ENCODE measurements at places on chromosomes 4 and X.

- no peaks in the 10 kb centered on the region for H3K27me3 ChIP-seq
- H3K4me3 ChIP-seq: no peak overlapping the region
- H3K27ac ChIP-seq: peak overlapping the region; percentile 19
These were observed 2.3 kb upstream of the IRF2 start for GRCh38 chr4:184476695-184477094.

DNA sequence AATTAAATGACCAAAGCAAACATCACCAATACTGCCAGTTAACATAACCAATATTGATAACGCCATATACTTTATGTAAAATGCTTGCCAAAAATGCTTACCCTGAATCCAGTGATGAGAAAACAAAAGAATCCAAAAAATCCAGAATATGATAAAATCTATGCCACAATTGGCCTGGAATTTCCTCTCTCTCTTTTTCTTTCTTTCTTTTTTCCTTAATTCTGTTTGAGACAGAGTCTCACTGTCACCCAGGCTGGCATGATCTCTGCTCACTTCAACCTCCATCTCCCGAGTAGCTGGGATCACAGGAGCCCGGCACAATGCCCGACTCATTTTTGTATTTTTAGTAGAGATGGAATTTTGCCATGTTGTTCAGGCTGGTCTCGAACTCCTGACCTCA lies 9.8 kb upstream of the SLC7A11 start:
- no peaks in the 10 kb centered on the region for H3K27me3 ChIP-seq
- H3K36me3 ChIP-seq: no peaks in the 10 kb centered on the region
- H3K4me3 ChIP-seq: no peak overlapping the region

GRCh38 chr4:15374656-15375055 lies 53.2 kb upstream of the C1QTNF7 start:
- H3K4me3 ChIP-seq: no peak overlapping the region
- H3K27me3 ChIP-seq: no peaks in the 10 kb centered on the region
- H3K36me3 ChIP-seq: no peaks in the 10 kb centered on the region
- no peak for DNase-seq
- H3K27ac ChIP-seq: no peak overlapping the region

DNA sequence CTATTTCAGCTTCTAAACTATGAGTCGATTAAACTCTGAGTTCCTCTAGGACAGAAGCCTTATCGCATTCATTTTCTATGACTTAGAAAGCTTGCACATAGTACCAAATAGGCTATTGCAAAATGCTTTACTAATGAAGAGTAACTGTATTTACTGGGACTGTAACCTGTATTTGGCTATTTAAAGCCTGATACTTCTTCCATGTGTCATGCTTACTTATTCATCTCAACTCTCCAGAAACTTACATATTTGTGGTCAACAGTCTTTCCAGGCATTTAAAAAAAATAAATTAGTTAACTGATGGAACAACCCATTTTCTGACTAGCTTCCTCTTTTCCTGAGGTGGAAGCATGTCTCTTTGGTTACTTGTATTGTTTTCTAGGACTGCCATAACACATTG lies 467.9 kb downstream of the PCDH11X start:
- H3K4me1 ChIP-seq: no peaks in the 10 kb centered on the region
- no peak overlapping the region for H3K27ac ChIP-seq
- DNase-seq: no peak
- no peaks in the 10 kb centered on the region for H3K36me3 ChIP-seq
- no peak overlapping the region for H3K4me3 ChIP-seq

DNA sequence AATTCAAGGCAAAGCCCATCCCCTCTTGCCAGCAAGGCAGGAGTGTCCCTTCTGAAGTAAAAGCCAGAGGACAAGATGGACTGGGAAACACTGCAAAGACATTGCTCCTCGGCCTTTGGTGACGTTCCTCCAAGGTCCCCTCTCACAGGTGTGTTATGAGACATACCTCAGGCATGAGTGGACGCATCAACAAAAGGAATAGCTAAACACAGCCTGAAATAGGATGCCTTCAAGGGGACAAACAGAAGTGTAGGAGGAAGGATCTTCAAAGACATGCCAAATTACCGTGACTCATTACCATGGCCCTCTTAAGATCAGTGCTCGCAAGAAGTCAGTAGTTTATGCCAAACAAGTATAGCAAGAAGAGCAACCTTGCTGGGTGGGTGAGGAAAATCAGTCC lies 6.0 kb upstream of the IDS start:
- H3K4me1 ChIP-seq: peaks cover 5% of the 10 kb centered on the region
- no peak overlapping the region for H3K4me3 ChIP-seq
- no peak for DNase-seq

DNA sequence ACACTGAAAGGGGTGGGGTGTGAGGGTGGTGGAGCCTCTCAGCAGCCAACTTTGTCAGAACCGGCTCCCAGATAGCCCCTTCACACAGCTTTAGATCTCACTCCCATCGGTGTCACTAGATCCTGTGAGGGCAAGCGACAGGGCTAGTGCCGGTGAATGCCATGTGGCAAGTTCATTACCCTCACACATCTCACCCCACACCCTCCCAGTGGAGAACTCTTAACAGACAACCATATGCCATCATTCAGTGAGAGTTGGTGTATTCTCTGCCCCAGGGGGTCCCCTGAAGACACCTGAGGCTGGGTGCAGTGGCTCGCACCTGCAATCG lies 15.3 kb downstream of the SEPTIN6 start:
- peaks cover 5% of the 10 kb centered on the region for H3K4me1 ChIP-seq
- no peaks in the 10 kb centered on the region for H3K36me3 ChIP-seq
- no peak overlapping the region for H3K27ac ChIP-seq
- no peaks in the 10 kb centered on the region for H3K27me3 ChIP-seq

- no peak for DNase-seq
- no peaks in the 10 kb centered on the region for H3K4me1 ChIP-seq
- no peaks in the 10 kb centered on the region for H3K36me3 ChIP-seq
- no peaks in the 10 kb centered on the region for H3K27me3 ChIP-seq
- no peak overlapping the region for H3K4me3 ChIP-seq
These were observed 600 bp downstream of the POU3F4 start for GRCh38 chrX:83508526-83509253.

- H3K4me3 ChIP-seq: no peak overlapping the region
- H3K4me1 ChIP-seq: no peaks in the 10 kb centered on the region
- DNase-seq: no peak
- H3K36me3 ChIP-seq: no peaks in the 10 kb centered on the region
- no peaks in the 10 kb centered on the region for H3K27me3 ChIP-seq
These were observed 105.2 kb upstream of the STX18 start for GRCh38 chr4:4647041-4647440.

DNA sequence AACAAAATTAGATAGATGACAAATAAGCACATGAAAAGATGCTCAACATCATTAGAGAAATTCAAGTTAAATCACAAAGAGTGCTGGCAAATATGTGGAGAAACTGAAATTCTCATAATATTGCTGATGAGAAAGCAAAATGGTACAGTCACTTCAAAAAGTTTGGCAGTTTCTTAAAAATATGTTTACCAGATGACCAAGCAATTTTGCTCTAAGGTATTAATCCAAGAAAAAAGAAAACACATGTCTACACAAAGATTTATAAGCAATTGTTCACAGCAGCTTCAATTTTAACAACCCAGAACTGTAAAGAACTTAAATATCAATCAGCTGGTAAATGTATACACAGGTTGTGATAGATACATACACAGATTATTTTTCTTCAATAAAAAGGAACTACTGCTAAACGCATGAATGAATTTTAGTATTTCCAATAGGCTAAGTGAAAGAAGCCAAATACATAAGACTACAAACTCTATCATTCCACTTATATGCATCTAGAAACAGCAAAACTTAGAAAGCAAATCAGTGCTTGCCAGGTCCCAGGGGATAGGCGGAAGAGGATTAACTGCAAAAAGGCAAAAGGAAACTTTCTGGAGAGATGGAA lies 11.7 kb downstream of the OTUD4 start:
- no peak overlapping the region for H3K4me3 ChIP-seq
- no peak for DNase-seq
- no peak overlapping the region for H3K27ac ChIP-seq
- peaks cover 13% of the 10 kb centered on the region for H3K4me1 ChIP-seq

DNA sequence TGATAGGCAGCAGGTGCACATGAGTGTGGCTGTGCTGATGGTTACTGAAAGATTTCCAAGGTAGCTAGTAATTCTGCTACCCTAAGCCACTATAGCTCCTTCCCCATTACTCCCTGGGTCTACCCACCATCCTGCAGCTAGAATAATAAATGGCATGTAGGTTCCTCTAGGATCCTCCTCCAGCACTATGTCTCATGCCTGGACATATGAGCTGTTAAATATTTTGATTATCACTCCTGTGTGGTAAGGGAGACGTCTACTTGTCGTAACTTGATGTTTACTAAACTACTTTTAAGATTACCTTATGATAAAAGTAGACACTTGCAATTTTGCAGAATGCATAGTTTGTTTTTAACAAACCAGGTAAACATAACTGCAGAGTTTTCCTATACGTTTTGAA lies 35.5 kb downstream of the TET2 start:
- no peak for DNase-seq
- no peak overlapping the region for H3K4me3 ChIP-seq
- no peaks in the 10 kb centered on the region for H3K36me3 ChIP-seq
- peaks cover 31% of the 10 kb centered on the region for H3K4me1 ChIP-seq
- no peaks in the 10 kb centered on the region for H3K27me3 ChIP-seq

DNA sequence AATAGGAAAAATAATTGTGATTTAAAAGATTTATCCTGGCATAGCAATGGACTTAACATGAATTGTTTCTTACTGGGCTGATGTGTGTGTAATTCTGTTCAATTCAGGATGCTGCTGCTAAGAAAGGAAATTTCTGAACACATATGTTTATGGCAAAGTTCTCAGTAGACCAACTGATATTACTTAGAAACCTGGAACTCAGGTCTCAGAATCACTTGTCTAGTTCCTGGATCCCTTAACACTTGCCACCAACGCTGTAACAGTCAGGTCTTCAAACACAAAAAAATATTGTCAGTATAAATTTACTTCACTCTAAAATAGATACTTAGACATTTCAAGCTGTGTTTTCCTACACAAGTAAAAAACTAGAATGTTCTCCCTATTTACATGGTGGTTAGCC lies 5.5 kb downstream of the CASP3 start:
- peaks cover 2% of the 10 kb centered on the region for H3K36me3 ChIP-seq
- no peak overlapping the region for H3K27ac ChIP-seq
- no peaks in the 10 kb centered on the region for H3K27me3 ChIP-seq
- H3K4me1 ChIP-seq: peaks cover 29% of the 10 kb centered on the region
- DNase-seq: no peak

DNA sequence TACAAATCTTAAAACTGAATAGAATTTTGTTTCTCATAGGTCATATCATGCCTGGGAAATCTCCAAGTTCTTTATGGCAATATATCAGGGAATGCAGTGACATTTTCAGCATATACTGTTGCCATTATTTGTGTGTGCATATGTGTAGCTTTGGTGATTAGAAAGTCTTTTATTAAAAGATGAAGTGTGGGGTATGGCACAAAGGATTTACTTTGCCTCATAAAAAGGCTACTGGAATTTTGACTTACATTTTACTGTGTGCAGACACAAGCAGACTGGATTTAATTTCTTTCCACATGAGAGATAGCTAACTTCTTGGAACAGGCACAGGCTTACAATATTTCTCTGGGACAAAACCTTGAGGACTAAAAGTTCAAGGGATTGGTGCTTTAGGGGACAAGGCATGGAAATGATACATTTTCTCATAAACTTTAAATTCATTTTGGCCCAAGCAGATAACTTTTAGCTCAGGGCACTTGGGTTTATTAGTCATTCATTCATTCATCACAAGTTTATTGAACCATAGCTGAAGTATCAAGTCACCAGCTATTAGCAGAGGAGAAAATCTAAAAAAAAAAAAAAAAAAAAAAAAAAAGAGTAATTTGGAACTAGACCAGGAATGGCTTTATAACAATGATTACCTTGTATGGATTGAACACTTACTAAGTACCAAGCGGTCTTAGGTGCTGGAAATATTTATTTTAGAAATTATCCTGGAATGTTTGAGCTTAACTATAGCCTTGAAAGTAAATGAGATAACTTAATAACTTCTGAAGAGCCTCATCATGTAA lies 191.5 kb downstream of the SLIT2 start:
- H3K4me1 ChIP-seq: no peaks in the 10 kb centered on the region
- no peak overlapping the region for H3K27ac ChIP-seq
- DNase-seq: no peak
- H3K36me3 ChIP-seq: no peaks in the 10 kb centered on the region
- no peaks in the 10 kb centered on the region for H3K27me3 ChIP-seq

DNA sequence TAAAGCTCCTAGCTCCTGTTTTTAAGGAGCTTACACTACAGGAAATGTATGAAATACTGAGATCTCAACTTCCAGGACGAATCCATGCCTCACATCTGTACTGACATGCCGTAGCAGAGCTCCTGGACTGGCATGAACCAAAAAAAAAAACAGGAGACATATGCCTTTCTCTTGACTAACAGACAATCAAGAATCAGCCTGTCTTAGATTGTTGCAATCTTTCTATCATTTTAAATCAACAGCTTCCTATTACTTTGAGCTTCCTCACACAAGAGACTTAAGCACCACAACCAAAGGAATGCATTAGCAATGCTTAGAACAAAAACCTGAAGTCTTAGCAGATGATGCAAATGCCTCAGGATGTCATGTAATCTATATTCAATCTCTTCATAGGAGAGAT lies 34.7 kb upstream of the AREG start:
- H3K27me3 ChIP-seq: no peaks in the 10 kb centered on the region
- DNase-seq: no peak
- no peak overlapping the region for H3K27ac ChIP-seq
- H3K4me1 ChIP-seq: no peaks in the 10 kb centered on the region

DNA sequence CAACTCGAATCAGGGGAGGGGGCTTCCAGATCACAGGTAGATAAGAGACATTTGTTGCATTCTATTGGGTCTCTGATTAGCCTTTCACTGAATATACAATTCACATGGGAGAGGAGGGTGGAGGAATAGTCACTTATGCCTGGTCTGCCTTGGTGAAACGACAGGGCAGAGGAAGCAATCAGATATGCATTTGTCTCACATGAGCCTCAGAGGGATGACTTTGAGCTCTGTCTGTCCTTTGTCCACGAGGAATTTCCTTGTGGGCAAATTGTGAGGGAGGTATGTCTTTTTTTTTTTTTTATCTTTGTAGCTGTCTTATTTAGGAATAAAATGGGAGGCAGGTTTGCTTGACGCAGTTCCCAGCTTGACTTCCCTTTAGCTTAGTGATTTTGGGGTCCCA lies 28.5 kb upstream of the TMSB4X start:
- H3K27me3 ChIP-seq: no peaks in the 10 kb centered on the region
- H3K4me1 ChIP-seq: peaks cover 25% of the 10 kb centered on the region
- H3K27ac ChIP-seq: no peak overlapping the region
- H3K36me3 ChIP-seq: no peaks in the 10 kb centered on the region
- H3K4me3 ChIP-seq: no peak overlapping the region

- no peaks in the 10 kb centered on the region for H3K36me3 ChIP-seq
- no peaks in the 10 kb centered on the region for H3K4me1 ChIP-seq
- H3K27ac ChIP-seq: no peak overlapping the region
- H3K4me3 ChIP-seq: no peak overlapping the region
These were observed 83.3 kb downstream of the VEGFC start for GRCh38 chr4:176709417-176709816.
